ENCODE measurements at places on chromosomes 6 and 20. TPM values are rescaled to one million over a fixed set of nuclear protein-coding genes. Genes with fewer than 3 reads are reported as not detected.

GRCh38 chr6:48951917-48952316 is 511.1 kb downstream of the MMUT start:
- DNase-seq = no peak

The MCM8 gene
- 30.4 TPM for total RNA-seq

DNA sequence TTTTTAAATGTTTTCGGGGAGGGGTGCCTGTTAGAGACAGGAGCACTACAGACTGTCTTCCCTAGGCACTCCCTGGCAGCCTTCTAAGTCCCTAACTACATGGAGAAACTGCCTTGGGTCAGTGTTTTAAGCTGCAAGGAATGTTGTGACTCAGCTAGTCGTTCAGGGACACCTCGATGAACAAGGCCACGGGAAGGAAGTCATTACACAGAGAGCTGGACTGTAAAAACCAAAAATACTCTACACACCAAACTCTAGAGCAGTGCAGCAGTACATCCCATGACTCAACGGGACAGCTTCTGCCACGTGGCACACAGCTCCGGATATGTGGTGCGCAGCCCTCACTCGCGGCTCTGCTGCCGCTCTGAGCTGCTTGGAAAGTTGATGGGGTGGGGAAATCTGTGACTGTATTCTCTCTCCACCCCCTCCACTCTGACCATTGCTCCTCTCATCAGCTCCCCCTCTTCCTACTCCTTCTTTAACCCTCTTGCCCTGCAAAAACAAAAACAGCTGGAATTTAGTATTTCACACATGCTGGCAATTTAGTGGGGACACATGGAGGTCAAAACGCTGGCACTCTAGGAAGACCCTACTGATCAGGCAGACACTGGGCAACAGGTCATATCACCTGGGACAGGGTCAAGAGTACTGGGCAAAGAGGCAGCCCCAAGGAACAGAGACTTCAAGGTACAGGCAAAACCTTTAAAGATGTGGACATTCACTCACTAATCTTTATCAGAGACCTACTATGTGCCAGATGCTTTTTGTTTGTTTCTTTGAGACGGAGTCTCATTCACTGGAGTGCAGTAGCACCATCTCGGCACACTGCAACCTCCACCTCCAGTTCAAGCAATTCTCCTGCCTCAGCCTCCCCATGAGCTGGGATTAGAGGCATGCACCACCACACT is 10.9 kb upstream of the LPIN3 start:
- DNase-seq = peak; percentile 100

GRCh38 chr20:18403269-18403668 is 63.6 kb downstream of the DZANK1 start:
- no peak for DNase-seq

The CNBD2 gene
- total RNA-seq = 2.1 TPM
